ENCODE measurements at places on chromosomes 16 and 17.

GRCh38 chr16:54135361-54136275 is 151.0 kb downstream of the IRX3 start:
- DNase-seq = no peak

DNA sequence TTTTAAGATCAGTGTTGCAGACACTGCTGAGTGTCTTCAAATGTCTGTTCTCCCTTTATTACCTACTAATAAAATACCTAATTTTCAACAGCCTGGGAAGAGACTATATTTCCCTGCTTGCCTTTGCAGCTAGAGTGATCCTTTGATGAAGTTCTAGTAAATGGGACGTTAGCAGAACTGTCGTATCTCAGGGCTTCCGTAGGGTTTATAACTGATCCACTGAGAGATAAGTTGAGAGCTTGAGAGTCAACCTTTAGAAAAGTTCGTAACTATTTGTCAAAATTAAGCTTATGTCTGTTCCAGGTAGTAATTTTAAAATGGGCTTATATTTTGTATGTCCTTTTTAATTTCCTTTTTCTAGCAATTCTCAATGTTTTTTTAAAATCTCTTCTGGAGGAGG is 527.0 kb downstream of the MAF start:
- no peak for DNase-seq

- DNase-seq = no peak
Observed at GRCh38 chr17:74389084-74389753, 21.9 kb downstream of the GPR142 start.

- peak; percentile 15 for DNase-seq
Observed at GRCh38 chr17:38604479-38605403, 1.0 kb downstream of the SRCIN1 start.

GRCh38 chr16:86735727-86736126 is 157.4 kb downstream of the FOXL1 start:
- no peak for DNase-seq

GRCh38 chr17:72602517-72603419 is 481.9 kb downstream of the SOX9 start:
- no peak for DNase-seq

DNA sequence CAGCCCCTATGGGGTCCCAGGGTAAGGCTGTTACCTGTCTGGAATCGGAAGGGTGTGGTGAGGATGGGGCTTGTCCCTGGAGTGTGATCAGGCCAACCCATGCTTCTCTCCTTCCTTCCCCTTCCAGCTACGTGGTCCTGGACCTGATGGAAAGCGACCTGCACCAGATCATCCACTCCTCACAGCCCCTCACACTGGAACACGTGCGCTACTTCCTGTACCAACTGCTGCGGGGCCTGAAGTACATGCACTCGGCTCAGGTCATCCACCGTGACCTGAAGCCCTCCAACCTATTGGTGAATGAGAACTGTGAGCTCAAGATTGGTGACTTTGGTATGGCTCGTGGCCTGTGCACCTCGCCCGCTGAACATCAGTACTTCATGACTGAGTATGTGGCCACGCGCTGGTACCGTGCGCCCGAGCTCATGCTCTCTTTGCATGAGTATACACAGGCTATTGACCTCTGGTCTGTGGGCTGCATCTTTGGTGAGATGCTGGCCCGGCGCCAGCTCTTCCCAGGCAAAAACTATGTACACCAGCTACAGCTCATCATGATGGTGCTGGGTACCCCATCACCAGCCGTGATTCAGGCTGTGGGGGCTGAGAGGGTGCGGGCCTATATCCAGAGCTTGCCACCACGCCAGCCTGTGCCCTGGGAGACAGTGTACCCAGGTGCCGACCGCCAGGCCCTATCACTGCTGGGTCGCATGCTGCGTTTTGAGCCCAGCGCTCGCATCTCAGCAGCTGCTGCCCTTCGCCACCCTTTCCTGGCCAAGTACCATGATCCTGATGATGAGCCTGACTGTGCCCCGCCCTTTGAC is 2.4 kb downstream of the MAPK7 start:
- no peak for DNase-seq

- DNase-seq = no peak
Observed at GRCh38 chr16:11901091-11901490, 14.7 kb downstream of the GSPT1 start.

- DNase-seq = no peak
Observed at GRCh38 chr17:51685287-51685909, 425.1 kb downstream of the UTP18 start.

- DNase-seq = no peak
Observed at GRCh38 chr16:5175266-5175665, 77.7 kb upstream of the EEF2KMT start.

DNA sequence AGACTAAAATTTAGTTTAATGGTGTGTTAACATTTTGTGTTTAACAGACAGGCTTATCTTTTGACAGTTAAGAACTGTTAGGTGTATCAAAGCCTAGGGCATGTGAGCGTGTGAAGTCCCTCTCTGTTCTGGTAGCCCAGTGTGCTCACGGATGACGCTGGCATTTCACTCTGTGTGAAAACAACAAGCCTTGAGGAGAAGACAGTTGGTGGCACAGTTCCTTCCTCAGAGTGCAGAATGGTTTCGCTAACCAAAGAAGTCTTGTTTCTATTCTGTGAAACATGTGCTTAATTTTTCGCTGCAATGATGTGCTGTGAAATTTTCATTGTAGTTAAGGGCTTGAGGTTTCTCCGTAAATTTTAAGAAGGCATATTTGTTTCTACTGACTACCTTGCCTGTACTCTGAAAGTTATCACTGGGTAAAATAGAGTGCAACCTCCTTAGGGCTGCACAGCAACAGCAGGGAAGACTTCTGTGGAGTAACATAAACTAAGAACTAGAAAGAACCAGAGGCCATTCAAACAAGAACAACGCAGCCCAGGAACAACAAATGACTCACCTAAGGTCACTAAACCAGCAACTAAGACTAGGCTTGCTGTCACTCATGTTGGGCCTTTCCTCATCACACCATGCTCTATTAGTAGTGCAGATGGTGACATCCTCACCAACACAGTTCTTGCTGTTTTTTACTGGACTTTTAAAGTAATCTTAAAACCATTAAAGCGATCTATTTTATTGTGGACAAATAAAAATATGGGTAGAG is 33.4 kb downstream of the BRD7 start:
- DNase-seq = peak; percentile 53

- no peak for DNase-seq
Observed at GRCh38 chr16:50762241-50762640, 20.4 kb downstream of the CYLD start.

GRCh38 chr17:79707931-79708891 is 22.5 kb upstream of the ENPP7 start:
- peak; percentile 46 for DNase-seq

- no peak for DNase-seq
Observed at GRCh38 chr17:81962499-81963441, 1.8 kb upstream of the NOTUM start.

DNA sequence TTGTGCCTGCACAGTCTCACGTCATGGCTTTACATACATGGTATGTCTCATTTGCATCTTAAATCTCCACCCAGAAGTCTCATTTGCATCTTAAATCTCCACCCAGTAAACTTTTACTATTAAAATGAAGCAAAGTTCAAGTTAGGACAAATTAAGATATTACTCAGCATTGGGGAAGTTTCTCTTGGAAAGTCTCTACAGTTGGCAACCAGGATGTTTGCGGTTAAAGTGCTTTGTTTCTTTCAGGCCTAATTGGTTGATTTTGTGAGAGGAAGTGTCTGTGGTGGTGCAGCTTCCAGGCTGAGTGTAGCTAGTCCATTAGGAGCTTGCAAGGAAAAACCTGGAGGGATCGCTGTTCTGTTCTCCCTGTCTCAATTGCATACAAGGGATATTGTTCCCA is 1373.3 kb upstream of the GOT2 start:
- no peak for DNase-seq

- DNase-seq = peak; percentile 17
Observed at GRCh38 chr17:60506312-60506711, 19.7 kb downstream of the APPBP2 start.

DNA sequence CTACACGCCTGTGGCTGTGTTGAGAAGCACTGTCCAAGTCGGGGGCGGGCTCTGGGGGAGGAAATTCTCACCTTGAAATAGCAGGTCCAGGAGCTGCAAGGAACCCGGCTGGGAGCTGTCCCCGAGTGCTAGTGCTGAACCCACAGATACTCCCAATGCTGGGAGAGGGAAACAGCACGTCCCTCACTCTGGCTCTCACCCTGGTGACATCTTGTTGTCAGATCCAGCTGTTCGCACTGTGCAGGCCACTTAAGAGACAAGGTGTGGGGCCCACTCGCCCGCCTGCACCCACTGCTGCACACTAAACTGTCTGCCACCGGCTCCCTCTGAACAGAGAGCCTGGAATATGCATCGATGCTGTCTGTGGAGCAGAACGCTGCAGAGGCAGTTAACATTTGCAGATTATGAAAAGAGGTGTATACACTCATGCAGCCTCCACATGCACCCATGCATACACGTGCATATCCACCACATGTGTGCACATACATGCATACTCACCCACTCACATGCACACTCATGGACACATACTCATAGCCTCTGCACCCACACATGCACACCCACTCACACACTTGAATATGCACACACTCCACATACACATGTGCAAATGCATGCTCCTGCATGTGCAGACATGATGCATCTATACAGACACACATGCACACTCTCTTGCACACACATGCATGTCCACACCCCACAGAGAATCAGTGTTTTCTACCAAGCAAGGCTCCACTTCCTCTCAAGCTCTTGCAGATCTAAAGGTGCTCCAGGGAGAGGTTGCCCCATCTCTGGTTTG is 42.0 kb downstream of the MGAT5B start:
- DNase-seq = peak; percentile 14

DNA sequence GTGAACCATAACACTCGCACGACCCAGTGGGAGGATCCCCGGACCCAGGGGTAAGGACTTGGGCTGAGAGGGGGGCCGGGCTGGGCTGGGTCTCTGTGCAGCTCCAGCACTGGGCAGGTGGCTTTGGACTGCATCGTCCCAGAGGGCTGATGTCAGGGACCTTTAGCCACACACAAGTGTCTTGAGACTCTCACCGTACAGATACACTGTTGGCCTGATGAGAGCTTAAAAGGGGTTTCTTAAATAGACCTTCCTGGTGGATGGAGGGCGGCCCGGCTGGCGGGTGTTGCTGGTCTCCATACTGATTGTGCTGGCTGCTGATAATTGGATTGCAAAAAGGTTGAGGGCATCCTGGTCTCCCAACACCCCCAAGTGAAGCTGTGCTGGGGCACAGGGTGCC is 21.7 kb upstream of the CLEC18A start:
- DNase-seq = no peak

DNA sequence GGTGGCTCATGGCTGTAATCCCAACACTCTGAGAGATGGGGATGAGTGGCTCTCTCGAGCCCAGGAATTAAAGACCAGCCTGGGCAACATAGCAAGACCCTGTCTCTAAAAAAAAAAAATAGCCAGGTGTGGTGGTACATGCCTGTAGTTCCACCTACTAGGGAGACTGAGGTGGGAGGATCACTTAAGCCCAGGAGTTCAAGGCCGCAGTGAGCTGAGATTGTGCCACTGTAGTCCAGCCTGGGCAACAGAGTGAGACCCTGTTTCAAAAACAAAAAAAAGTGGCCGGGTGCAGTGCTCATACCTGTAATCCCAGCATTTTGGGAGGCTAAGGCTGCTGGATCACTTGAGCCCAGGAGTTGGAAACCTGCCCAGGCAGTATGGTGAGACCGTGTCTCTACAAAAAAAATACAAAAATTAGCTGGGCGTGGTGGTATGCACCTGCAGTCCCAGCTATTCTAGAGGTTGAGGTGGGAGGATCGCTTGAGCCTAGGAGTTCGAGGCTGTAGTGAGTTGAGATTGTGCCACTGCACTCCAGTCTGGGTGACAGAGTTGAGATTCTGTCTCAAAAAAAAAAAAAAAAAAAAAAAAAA is 3.0 kb downstream of the C16orf54 start:
- DNase-seq = no peak

DNA sequence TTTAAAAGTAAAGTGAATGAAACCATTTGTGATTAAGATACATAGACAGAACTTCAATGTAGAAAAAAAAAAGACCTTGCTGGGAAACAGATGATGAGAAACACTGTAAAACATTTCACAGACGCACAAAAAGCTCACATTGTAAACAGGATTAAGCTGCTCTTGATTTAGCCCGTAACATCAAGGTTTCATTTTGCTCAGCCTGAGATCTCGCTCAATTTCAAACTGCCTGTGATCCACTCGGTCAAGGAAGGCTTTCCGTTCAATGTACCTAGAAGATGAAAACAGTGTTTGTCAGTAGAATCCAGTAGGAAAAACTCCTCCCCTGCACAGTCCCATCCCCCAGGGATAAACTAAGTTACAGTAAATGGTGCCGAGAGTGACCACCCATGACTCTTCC is 42.3 kb upstream of the BCAR1 start:
- DNase-seq = no peak

- no peak for DNase-seq
Observed at GRCh38 chr17:31811101-31811500, 47.9 kb downstream of the COPRS start.

DNA sequence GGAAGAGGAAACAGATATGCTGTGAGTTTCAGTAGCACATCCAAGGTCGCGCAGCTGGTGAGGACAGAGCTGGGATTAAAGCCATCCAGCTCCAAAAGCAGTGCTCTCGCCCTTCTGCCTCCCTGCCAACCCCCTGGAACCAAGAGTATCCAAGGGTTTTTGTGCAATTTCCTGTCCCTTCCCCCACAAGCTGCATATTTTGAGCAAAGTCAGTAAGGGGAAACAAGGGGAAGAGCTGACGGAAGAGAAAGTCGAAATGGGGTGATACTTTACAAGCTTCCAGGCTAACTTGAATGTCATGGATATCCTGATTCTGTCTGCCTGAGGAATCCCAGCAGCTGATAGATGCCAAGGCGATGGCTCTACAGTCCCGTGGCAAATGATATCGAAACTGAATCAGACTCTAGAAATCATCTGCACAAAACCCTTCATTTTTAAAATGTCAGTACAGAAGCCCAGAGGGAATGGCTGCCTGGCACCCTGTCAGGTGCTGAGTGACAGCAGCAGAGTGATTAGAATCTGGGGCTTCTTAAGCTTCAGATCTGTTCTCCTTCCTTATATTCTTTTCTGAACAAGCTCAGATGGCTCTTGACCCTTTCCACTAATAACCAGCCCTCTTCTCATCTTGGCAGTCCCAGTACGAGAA is 42.9 kb upstream of the TEKT3 start:
- no peak for DNase-seq

DNA sequence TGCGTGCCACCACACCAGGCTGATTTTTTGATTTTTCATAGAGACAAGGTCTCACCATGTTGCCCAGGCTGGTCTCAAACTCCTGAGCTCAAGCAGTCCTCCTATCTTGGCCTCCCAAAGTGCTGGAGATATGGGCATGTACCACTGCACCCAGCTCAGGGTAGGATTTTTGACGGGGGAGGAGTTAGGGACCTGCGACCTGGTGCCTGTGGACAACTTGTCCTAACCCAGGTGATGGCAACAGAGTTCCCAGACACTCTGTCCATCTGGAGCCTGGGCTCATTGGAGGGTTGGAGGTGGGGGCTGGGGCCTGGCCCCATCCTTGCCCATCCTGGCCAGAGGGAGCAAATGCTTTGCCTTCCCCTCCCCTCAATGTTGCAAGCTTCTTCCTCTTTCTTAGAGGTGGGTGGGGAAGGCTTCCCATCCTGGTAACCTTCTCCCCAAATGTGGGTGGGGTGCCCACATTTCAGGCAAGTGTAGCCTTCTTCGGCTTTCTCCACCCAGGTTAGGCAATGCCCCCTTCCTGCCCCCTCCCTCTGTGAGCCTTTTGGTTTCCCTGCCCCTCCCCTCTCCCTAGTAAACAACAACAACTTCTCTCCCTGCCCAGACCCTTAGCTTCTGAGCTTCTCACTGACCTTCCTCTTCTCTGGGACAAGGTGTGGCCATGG is 24.9 kb downstream of the RARA start:
- DNase-seq = no peak
